ENCODE measurements at places on chromosomes 6 and 20.
A peak's percentile ranks its signal among the peaks of the same experiment; 100 is the strongest.

- DNase-seq, result peak; percentile 28
These were observed 110.1 kb downstream of the IYD start for GRCh38 chr6:150478656-150479545.

DNA sequence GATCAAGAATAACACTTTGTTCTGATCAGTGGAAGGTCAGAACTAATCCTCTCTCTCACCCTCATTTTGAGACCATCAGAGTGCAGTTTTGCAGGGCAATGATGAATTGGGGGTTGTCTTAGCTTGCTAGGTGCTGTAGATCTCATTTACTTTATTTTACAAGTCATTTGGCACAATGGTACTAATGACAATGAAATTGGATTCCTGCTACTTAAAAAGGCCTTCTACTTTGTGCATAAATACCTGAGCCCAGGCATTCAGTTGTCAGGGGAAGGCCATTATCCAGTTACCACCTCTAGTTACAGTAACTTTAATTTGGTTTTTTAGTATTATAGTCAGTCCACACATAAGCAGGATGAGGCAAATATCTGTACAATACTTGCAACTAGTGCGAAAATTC lies 240.0 kb downstream of the HDGFL1 start:
- DNase-seq, result no peak

GRCh38 chr6:17871836-17872235 lies 115.6 kb downstream of the KIF13A start:
- no peak for DNase-seq

GRCh38 chr20:44423480-44423879 lies 52.2 kb upstream of the TTPAL start:
- peak; percentile 18 for DNase-seq

DNA sequence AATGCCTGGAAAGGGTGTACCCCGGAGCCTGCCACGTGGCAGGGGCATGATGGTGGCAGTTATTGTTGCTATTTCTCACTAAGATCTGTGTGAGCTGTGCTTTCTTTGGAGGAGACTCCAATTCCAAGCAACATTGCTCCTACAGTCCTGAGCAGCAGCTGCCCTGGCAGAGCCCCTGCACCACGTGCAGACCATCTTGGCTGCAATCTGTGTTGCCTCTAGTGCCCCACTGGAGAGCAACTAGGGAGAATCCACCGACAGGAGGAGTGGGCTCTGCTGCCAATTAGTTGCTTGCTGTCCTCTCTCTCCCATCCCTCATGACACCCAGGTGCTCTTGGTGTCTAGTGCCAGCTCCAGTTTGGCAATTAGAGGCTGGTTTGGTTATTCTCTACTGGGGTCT lies 116.0 kb downstream of the PXDC1 start:
- no peak for DNase-seq

- DNase-seq, result no peak
These were observed 321.3 kb upstream of the TCF21 start for GRCh38 chr6:133567636-133568035.

DNA sequence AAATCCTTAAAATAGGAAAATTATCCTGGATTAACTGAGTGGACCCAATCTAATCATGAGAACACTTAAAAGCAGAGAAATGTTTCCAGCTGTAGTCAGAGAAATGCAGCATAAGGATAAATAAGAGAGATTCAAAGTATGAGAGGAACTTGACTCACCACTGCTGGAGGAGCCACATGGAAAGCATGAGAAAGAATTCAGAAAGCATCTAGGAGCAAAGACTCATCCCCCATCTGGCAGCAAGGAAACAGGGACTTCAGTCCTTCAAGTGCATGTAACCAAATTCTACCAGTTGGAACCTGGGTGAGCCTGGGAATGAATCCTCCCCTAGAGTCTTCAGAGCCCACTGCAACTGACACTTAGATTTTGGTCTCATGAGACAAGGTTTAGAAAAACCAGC lies 33.7 kb downstream of the RNF146 start:
- DNase-seq, result peak; percentile 83
